ENCODE measurements at places on chromosomes 5 and 9. TPM values are rescaled to one million over a fixed set of nuclear protein-coding genes. Genes with fewer than 3 reads are reported as not detected.

IFNA13 gene
- total RNA-seq = 1.1 TPM

PCDHB10 gene
- total RNA-seq = 2.0 TPM

IL31RA gene
- total RNA-seq = not detected

BSPRY gene
- total RNA-seq = 8.4 TPM

PCDHB3 gene
- 1.5 TPM for total RNA-seq

C8G gene
- 2.2 TPM for total RNA-seq

SLC36A3 gene
- total RNA-seq = not detected

OCLN gene
- 121 TPM for total RNA-seq

DNA sequence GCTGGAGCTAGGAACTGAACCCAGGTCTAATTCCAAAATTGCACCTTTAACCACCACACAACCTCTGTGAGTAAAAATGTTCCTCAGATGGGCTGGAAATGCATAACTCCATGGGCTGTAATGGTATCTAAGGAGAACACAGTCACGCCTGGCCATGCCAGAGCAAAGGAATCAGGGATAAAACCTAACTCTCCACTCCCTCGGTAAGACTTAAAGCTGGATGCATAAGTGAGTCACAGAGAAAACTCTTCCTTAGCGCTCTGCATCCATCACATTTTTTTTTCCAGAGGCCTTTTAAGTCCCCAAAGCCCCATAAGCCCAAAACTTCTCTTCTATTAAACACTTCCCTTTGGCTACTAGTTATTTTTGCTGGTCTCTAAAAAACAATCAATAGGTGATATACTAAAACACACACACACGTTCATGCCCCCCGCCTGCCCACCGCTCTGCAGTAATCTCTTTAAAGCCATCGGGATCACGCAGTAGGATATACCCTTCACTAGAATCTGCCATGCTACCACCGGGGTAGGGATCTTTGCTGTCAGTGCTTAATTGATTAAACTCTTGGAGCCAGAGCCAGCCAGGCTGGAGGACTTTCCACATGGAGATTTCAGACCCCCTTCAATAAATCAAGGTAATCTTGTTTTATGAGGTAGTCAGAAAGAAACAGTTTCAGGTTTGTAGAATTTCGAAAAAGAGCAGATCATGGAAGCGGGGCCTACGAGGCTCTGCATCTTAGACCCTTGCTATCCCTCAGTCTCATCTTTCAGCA lies 212.9 kb downstream of the MAPKAP1 start:
- DNase-seq = no peak

DNA sequence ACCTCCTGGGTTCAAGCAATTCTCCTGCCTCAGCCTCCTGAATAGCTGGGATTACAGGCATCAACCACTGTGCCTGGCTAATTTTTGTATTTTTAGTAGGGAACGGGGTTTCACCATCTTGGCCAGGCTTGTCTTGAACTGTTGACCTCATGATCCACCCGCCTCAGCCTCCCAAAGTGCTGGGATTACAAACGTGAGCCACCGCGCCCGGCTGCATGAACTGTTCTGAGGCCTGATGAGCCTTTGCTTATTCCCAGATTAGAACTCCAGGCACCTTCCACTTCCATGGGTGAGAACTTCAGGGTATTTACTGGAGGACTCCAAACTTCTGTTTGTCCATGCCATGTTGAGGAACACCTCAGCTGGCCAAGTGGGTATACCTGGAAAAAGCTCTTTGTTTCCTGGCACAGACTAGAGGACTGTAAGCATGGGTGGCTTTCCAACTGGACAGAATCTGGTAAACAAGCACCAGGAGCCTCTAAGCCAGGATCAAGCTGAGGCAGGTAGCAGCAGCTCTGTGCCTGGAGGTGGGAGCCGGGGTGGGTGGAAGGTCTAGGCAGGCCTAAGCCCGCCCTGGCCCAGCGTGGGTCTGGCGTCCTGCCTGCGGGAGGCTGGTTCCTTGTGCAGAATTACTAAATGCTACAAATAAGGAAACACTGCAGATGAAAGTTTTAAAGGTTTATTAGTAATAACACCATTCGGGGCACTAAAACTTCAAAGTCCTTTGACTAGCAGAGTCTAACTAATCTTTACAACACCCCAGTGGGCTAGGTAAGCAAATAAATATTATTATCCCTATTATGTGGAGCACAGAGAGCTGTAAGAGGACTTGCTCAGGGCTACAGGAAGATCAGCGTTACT lies 78.4 kb downstream of the SEMA5A start:
- DNase-seq = peak; percentile 47

- no peak for DNase-seq
Measured at GRCh38 chr9:111274737-111275136, 55.3 kb downstream of the OR2K2 start.

- no peak for DNase-seq
Measured at GRCh38 chr5:22928821-22929482, 75.8 kb upstream of the CDH12 start.

GRCh38 chr5:170704417-170705192 lies 78.9 kb upstream of the GABRP start:
- DNase-seq = no peak

- DNase-seq = no peak
Measured at GRCh38 chr5:115470921-115471320, 73.7 kb downstream of the FEM1C start.

DNA sequence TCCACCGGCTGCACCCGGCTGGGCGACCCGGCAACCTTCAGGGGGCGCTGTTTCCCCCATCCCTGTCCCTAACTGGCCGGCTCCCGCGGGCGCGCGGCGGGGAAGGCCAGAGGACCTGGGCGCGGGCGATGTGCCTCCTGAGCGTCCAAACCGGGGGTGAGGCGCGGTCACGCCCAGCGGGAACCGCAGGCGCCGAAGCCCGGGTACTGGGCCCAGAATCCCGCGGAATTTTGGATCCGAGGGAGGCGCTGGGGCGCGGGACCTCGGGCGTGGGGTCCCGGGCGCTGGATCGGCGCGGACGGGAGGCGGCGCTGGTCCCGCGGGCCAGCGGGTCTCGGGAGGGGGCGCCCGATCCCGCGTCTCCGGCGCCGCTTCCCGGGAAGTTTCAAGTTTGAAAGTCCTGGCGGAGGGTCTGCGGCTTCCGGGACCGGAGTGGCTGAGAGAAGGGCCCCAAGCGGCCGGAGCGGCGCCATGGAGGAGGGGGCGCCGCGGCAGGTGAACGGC lies at the start of gene PKN3:
Gene PKN3, plus strand, starts transcription at position 59 of the 504 bp plus-strand sequence. Its CDS starts 413 bp downstream, at position 472.
- DNase-seq = peak; percentile 92

GRCh38 chr9:85007748-85008147 lies 338.2 kb downstream of the NTRK2 start:
- no peak for DNase-seq

DNA sequence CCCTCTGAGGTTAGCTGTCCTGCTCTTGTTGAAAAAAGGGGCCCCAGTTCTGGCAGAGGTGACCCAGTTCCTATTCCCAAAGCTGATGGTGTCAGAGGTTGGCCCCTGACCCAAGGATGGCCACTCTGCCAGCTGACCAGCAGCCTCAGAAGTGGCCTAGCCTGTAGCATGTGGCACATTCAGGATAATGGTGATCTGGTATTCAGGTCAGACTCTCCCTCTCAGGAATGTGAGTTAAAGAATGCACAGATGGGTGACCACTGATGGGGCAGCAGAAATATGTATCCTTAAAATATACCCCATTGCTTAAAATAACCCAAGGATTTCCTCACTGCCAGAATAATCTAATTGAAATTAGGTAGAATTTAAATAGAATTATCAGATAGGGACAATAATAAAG lies 369.2 kb downstream of the SEMA5A start:
- no peak for DNase-seq

- DNase-seq = no peak
Measured at GRCh38 chr9:25700430-25700829, 22.2 kb upstream of the TUSC1 start.
